Neuronal stem cell (in vitro differentiated cells): ENCODE measurements at places on chromosomes 16 and 17.
A peak's percentile ranks its signal among the peaks of the same experiment; 100 is the strongest.

GRCh38 chr16:57826706-57827625, 24.7 kb upstream of the KIFC3 start:
- H3K27ac ChIP-seq, result no peak overlapping the region
- no peaks in the 10 kb centered on the region for H3K36me3 ChIP-seq
- H3K4me1 ChIP-seq, result no peaks in the 10 kb centered on the region
- no peak overlapping the region for H3K4me3 ChIP-seq
- peaks cover 23% of the 10 kb centered on the region for H3K27me3 ChIP-seq

DNA sequence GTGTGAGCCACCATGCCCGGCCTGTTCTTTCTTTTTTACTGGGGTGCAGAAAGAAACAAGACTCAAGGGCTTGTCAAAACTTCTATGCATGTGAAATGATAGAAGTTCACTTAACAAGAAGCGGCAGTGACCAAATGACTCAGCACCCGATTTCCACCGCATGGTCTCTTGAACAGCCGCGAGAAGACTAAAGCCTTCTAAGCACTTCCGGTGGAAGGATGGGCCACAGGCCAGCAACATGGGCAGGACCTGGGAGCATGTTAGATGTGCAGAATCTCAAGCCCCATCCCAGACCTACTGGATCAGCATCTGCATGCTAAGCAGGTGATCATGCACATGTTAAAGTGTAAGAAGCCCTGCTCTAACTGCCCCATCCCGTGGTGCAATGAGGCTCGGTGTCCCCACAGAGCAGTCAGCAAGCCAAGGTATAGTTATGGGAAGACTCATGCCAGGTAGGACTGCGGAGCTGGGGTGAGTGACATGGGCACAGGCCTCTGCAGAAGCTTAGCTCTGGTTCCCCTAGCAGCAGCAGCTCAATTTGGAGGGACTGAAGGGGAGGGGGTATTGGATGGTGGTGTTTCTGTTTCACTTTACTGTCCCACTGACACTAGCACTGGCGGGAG, 88.5 kb upstream of the HNF1B start:
- H3K27me3 ChIP-seq, result no peaks in the 10 kb centered on the region
- H3K4me1 ChIP-seq, result peaks cover 2% of the 10 kb centered on the region
- H3K4me3 ChIP-seq, result no peak overlapping the region
- H3K36me3 ChIP-seq, result no peaks in the 10 kb centered on the region
- H3K27ac ChIP-seq, result no peak overlapping the region
- DNase-seq, result no peak

DNA sequence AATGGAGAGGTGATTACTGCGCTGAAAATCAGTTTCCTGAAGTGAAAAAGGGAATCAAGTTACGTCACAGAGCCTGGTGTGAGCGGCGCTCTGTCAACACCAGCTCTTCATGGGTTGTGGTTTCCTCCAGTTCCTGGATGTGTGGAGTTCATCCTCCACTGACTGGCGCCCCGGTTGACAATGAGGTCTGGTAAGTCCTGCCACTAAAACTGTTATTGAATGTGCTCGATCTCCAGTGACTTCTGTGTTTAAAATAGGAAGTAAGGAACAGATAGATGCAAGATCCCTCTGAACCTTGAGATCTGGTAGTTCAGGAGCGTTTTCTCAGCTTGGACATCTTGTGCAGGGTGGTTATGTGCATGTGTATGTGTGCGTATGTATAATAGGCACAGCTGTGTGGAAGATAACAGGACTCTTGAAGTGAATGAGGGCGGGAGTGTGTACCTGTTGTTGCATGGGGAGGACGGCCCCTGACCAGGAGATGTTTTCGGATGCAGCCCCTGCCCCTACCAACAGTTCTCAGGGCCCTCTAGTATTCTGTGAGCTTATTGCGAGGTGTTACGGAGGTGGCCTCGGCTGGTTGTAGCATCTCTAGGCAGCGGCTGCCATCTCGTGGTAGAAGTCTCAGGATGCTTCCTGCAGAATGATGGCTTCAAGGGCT, 22.0 kb upstream of the GOT2 start:
- no peaks in the 10 kb centered on the region for H3K36me3 ChIP-seq
- peaks cover 29% of the 10 kb centered on the region for H3K27me3 ChIP-seq
- H3K4me3 ChIP-seq, result no peak overlapping the region
- DNase-seq, result peak; percentile 62
- peaks cover 4% of the 10 kb centered on the region for H3K4me1 ChIP-seq

GRCh38 chr16:68995011-68995504, 110.4 kb upstream of the HAS3 start:
- DNase-seq, result no peak
- H3K27ac ChIP-seq, result no peak overlapping the region
- H3K4me3 ChIP-seq, result no peak overlapping the region
- no peaks in the 10 kb centered on the region for H3K27me3 ChIP-seq

DNA sequence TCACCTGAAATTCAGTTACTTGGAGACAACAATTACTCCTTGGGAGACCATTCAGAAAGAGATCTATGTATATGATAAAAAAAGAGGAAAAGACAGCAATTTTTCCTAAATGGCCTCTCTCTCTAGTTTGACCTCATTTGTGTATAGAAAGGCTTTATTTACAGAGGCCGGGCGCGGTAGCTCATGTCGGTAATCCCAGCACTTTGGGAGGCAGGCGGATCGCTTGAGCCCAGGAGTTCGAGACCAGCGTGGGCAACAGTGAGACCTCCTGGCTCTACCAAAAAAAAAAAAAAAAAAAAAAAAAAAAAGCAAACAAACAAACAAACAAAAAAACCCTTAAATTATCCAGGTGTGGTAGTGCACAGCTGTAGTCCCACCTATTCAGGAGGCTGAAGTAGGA, 20.7 kb downstream of the GRB2 start:
- no peak overlapping the region for H3K27ac ChIP-seq
- H3K36me3 ChIP-seq, result peaks cover 2% of the 10 kb centered on the region
- no peaks in the 10 kb centered on the region for H3K4me1 ChIP-seq
- no peaks in the 10 kb centered on the region for H3K27me3 ChIP-seq
- DNase-seq, result no peak
- H3K4me3 ChIP-seq, result no peak overlapping the region
